DMS153 (cell line): ENCODE measurements at places on chromosomes 12 and 14.

DNA sequence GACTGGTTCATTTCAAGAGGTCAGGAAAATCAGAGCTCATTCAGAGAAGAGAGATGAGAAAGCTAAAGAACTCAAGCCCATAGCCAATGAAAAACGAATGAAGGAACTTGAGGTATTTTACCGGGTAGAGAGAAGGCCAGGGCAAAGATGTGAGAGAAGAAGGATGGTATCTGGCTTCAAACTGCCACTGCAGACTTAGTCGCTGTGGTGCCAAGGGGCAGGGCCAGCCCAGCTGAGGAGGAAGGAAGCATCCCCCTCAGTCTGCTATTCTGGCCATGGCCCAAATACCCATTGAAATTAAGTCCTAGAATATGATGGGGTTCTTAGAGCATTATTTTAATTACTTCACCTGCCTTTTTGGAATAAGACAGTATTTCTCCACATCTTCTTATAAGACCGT, 69.2 kb downstream of the ANO2 start:
- no peak for DNase-seq

DNA sequence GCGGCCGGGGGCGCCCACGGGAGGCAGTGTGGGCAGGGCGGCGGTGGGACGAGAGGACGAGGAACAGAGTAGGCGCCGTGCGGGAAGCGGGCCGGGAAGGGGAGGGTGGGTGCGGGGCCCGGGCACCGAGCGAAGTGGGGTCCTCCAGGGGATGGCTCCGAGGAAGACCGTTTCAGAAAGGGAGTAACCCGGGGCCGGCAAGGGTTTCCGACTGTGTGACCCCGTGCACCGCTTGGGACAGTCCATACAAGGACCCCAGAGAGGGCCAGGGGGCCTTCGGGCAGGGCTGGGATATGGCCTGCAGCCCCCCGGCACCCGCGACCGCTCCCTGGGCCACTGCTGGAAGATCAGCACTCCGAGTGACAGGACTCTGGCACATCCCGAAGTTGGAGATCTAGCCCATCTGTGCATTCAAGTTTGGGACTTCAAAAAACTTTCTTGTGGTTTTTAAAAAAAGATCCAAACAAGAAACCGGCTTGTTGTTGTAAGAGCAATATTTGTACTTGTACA, 448 bp downstream of the TSPAN9 start:
- DNase-seq: no peak

DNA sequence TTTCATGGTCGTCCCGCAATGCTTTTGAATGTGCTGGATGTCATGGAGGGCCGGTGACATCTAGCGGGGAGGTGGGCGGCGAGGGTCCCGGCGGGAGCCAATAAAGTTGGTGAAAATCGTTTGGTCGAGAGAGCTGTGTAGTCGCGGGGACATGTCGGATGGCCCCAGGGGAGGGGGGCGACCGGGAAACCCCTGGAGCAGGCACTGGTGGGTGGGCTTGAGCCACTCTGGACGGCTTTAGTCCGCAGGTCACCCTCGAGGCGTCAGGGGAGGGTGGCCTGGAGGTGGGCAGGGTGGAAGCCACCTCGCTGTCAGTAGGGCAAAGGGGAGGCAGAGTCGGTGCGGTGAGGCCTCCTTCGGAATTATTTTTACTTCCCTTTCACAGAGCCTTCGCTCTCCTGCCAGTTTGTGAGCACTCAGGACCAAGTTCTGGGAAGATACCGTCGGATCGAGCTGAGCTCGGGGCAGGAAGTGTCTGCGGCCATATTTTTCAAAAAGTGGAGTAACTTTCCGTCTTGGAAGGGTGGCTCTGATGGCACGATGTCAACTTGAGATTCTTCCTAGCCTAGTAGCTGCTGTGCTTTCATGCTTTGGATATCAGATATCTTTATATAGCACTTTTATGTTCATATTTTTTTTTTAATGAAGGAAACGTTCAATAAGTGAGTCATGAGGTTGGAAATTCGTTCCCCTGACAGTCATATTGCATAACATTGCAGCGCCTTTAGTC, 28.2 kb downstream of the WBP11 start:
- DNase-seq: no peak

DNA sequence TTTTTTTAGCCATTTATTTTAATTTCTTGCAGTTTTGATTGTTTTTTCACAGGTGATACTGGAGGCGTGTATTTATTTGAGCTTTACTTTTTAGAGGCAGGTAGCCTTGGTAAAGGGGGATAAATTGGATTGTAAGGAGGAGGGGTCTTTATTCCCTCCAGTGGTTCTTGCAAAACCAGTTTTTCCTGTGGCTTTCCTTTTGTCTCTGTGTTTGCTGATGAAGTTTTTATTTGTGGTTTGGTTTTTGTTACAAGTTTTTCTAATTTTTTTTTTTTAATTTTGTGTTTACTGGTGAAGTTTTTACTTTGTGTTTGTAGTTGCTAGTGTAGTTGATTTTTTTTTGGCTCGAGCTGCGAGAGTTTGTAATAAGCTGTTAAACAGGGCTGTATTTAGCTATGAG, 278.5 kb downstream of the PRKD1 start:
- no peak for DNase-seq

- no peak for DNase-seq
Measured at GRCh38 chr12:9606247-9606646, 1.5 kb downstream of the KLRB1 start.

DNA sequence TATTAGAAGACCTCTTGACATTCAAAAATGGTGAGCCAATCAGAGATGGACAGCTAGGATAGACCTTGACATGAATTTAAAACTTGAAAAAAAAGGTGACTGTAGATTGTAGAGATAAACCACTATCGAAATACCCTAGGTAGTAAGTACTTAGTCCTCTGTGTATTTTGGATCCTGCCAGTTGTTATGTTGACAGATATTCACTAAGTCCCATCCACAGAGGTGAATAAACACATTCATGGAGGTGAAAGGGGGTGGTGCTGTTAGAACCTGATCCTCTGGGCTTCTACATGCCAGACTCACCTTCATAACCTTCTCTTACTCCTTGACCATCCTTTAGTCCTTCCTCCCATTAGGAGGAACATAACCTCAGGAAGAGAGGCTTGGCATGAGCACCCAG, 72.3 kb downstream of the OTX2 start:
- peak; percentile 23 for DNase-seq

GRCh38 chr12:6223545-6223944, 23.3 kb downstream of the CD9 start:
- DNase-seq: no peak

GRCh38 chr14:89911010-89911919, 43.3 kb downstream of the EFCAB11 start:
- no peak for DNase-seq

- no peak for DNase-seq
Measured at GRCh38 chr14:64038841-64039542, 186.2 kb downstream of the SYNE2 start.

- DNase-seq: no peak
Measured at GRCh38 chr12:47729233-47729632, 3.9 kb upstream of the ENDOU start.

- no peak for DNase-seq
Measured at GRCh38 chr14:39912192-39913100, 480.2 kb upstream of the FBXO33 start.

GRCh38 chr12:57250956-57251355, at the start of gene STAC3:
Gene STAC3 (minus strand): TSS chr12:57251187. CDS start chr12:57249636, 1,551 bp downstream.
- DNase-seq: no peak

DNA sequence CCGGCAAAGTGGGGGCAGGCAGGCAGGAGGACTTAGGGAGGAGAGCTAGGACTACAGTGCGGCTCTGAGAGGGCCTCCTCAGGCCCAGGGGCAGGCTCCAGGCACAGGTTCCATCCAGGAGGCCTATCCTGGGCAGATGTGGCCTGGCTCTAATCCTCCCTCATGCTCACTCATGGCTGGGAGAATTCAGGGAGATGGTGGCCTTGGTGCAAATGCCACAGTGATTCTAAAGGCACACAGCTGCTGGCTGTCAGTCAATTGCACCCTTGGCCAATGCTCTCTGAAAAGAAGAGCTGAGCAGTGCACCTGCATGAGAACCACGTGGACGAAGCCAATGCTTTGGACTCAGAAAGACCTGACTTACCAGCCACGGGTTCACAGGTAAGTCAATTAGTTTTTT, 89.6 kb downstream of the C12orf75 start:
- DNase-seq: no peak

DNA sequence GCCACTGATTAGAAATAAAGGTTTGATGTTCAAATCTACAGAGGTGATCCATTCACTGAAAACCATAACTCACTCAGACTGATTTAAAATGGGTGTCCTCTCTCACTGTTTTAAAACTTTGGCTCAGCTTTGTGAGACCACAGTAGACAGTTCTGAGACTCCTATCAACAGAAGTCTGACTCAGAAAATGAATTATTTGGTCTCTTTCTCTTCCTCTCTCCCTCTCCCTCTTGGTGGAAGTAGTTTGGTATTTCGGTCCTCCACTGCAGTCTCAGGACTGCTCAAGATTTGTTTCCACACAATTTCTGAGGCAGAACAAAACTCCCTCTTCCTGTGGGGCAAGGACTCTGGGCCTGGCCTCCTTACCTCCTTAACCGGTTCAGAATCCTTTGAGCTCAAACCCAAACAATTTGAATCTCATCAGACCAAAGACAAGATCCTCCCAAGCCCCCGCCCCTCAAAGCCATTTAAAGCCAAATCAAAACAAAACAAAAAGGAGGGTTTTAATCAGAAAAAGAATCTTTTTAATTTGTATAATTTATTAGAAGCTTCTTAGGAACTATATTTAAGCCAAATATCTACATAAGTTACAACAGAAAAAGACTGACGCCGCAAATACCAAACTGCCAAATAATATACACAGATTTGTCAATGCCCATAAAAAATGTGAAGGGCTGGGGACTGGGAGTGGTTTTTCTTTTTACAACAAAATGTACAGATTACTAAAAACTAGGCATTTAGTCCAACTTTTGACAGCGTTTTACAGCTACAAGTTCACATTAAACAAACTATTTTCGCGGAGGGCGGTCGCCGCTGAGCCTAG, 3.9 kb downstream of the NKX2-1 start:
- DNase-seq: peak; percentile 46

- no peak for DNase-seq
Measured at GRCh38 chr14:21300892-21301291, 21.0 kb downstream of the RPGRIP1 start.

DNA sequence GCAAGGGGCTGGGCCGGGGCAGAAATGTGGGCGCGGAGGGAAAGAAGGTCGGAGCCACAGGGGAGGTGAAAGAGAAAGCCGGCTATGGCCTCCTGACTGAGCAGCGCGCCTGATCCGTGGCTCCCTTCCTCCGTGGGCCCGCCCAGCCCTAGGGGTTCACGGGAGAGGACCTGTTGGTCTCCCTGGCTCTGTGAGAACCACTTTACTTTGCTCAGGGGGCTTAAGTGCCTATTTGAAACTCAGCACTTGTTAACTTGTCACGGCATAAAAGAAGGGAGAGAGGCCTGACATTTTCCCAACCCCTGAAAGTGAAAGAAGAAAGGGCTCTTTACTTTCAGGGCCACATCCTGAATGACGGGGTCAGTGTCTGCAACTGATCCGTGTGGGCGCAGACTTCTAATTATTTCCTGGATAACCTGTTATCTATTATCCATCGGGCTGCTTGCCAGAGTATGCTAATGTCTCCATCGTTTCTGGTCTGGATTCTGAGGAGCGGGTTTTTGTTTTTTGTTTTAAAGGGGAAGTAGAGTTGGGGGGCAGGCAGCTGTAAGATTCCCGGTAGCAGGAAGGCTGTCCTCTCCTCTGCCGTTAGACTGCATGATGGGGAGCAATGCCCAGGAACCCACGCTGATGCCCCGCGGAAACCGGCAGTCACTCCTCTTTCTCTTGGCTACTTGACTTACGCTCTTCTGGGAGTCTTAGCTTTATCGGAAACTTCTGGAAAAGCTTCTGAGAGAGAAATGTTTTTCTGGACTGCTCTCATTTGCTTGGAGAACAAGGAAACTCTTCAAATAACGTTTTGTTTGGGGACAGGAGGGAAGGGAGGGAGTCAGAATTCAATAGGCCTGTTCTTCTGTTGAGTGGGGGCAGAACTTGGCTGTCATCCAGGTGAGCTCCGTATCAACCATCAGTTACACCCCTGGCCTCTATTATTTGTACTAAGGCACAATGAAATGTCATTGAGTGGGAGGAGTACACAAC, 127.7 kb upstream of the MAX start:
- peak; percentile 83 for DNase-seq

DNA sequence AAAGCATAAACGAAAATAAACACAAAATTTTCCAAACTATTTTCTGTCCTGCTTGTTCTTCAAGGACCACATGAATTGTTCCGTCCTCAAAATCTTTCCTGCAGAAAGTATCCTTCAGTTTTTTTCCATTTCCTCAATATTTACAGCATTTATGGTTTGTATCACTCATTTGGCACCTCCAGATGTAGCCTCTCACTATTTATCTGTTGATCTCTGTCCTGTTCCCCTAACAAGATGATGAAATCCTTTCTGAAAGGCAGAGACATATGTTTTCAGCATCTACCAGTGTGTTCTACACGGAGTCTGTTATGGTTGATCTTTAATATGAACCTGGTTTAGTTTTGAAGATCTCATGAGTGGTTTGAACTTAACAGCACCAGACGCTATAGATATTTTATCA, 490.2 kb downstream of the NELL2 start:
- no peak for DNase-seq

- no peak for DNase-seq
Measured at GRCh38 chr12:50252977-50253602, 30.2 kb downstream of the LIMA1 start.

DNA sequence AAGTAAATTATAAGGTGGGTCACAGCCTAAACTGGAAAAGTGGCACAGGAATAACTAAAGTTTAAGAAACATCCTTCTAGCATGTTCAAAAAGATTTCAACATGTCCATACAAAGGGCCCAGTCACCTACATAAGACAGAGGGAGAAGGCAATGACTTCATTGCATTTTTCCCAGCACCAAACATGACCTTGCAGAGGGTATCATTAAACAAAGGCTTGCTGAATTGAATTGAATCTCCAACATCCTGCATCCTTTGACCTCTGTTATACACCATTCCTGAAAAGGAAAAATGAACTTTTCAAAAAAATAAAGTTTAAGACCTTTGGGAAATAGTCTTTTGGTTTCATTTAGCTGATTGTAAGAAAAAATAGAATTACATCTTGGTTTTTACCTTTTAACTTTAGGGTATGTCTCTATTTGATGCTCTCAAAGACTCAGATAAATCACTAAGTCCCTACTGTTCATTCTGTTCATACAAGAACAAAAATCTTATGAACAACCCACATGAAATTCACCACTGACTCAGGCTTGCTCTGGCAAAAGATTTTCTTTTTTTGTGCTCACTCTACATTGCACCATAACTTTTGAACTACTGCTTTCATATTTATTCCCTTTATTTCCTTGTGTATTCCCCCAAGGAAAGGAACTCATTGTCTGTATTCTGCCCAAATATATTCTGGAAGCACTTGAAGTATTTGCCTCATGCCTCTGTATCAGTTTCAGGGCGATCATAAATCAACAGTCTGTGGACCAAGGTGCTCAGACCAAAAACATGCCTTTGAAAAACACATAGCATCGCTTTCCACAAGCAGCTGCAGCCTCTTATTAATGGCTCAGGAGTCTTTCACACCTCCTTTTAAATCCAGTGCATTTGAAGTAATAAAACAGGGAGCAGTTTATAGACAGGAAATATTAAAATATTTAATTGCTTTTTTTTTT, 121.7 kb downstream of the DUSP6 start:
- DNase-seq: no peak

GRCh38 chr12:108793756-108794441, 62.6 kb upstream of the CORO1C start:
- no peak for DNase-seq

GRCh38 chr14:105028251-105028927, 7.5 kb upstream of the CDCA4 start:
- DNase-seq: no peak

- no peak for DNase-seq
Measured at GRCh38 chr12:3020850-3021435, 56.2 kb upstream of the TSPAN9 start.

GRCh38 chr14:105366386-105367074, 31.8 kb upstream of the TEX22 start:
- no peak for DNase-seq
